Stimulated activated naive CD4-positive, alpha-beta T cell treated with Interleukin-2 at 50 U/mL for 16 hours (primary cell): ENCODE measurements at places on chromosomes 1 and 21.

- no peak for DNase-seq
Observed at GRCh38 chr21:41830764-41831452, 48.2 kb downstream of the PRDM15 start.

- DNase-seq: no peak
Observed at GRCh38 chr1:221855156-221855555, 113.3 kb upstream of the DUSP10 start.

- DNase-seq: no peak
Observed at GRCh38 chr1:223707256-223708000, 4.9 kb upstream of the CAPN2 start.

GRCh38 chr1:156276532-156276931 lies 6.1 kb downstream of the SMG5 start:
- no peak for DNase-seq

DNA sequence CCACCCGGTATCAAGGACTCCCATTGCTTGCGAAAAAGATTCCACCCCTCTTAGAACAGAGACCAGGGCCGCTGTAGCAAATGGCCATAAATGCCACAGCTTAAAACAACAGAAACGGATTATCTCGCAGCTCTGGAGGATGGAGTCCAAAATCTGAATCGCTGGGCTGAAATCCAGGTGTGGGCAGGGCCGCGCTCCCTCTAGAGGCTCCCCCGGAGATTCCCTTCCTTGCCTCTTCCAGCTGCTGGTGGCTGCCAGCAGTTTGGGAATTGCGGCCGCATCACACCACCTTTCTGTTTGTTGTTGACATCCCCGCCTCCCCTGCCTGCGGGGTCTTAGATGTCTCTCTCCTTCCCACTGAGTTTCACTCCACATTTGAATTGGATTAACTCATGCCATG lies 15.6 kb downstream of the PDE9A start:
- no peak for DNase-seq

DNA sequence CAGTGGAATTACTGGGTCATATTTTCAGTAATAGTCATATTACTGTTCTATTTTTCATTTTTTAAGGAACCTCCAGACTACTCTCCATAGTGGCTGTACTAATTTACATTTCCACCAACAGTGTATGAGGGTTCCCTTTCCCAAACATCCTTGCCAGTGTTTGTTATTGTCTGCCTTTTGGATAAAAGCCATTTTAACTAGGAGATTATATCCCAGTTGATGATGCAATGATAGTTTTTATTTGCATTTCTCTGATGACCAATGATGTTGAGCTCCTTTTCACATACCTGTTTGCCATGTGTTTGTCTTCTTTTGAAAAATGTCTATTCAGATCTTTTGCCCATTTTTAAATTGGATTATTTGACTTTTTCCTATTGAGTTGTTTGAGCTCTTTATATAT lies 410.8 kb downstream of the TTLL7 start:
- no peak for DNase-seq

- peak; percentile 22 for DNase-seq
Observed at GRCh38 chr1:222095606-222096475, 354.0 kb upstream of the DUSP10 start.

DNA sequence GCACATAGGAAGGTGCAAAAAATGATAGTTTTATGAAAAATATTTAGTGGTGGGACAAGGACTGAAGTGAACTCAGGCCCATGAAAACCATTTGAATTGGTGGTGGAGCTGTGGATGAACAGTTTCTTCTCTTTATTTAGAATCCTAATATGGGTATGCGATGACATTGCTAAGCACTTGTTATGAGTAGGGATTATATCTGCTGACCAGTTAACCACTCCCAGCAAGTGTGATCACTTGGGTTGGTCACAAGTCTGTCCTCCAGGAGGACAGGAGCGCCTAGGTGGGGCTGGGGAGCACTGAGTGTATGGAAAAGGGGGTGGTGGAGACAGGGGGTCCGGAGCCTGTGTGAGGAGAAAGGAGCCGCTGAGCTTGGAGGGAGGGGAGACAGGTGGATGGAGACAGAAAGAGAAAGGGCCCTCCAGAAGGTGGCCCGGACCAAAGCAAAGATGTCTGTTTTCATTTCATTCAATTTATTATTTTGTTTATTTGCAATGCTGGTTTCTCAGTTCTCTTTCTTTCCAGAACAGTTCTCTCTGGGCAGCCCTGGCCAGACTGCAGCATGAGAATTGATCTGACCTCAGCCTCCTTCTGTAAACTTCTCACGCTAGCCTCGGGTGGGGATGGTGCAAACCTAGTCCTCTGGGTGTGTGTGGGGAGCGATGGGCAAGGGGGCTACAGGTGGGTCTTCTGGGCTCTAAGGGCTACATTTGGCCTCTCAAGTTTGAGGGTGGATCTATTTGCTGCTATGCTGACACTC lies 9.9 kb upstream of the ZSCAN20 start:
- DNase-seq: no peak

GRCh38 chr1:70112838-70113237 lies 92.5 kb downstream of the LRRC40 start:
- no peak for DNase-seq

DNA sequence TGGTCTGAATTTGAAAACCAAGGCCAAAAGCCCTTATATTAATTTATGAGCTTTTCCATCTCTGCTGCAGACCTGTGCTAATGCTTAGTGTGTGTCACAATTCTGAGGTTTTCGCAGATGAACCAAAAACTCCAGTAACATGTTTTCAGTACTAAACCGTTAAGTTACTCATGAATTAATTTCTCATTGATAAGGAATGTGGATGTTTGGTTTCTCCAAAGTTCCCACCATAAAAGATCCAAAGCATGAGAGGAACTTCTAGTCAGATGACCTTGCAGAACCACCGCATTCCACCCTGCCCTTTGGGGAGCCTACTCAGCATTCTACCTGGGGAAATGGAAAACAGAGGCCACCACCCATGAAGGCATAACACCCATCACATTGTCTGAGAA lies 7.5 kb upstream of the LEPR start:
- DNase-seq: no peak

GRCh38 chr1:234931404-234931973 lies 197.1 kb downstream of the TOMM20 start:
- no peak for DNase-seq

DNA sequence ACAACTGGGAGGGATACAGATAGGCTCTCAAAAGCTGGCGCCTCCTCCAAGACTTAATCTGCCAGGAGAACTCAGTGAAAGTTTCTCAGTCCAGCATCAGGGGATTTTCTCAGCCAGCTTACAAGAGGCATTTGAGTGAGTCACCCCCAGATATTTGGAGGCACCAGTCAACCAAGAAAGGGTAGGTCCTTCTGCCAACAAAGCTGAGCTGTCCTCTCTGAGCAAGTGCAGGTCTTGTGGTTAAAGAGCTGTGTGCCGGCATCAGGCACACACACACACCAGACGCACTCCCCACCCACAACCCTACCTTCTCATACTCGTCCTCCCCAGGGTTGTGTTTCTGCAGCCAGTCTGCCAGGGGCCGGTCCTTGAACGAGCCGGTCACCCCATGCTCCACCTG lies 27.0 kb upstream of the PPP1R15B start:
- DNase-seq: peak; percentile 8

GRCh38 chr1:197908716-197909220 lies 6.3 kb downstream of the C1orf53 start:
- no peak for DNase-seq

DNA sequence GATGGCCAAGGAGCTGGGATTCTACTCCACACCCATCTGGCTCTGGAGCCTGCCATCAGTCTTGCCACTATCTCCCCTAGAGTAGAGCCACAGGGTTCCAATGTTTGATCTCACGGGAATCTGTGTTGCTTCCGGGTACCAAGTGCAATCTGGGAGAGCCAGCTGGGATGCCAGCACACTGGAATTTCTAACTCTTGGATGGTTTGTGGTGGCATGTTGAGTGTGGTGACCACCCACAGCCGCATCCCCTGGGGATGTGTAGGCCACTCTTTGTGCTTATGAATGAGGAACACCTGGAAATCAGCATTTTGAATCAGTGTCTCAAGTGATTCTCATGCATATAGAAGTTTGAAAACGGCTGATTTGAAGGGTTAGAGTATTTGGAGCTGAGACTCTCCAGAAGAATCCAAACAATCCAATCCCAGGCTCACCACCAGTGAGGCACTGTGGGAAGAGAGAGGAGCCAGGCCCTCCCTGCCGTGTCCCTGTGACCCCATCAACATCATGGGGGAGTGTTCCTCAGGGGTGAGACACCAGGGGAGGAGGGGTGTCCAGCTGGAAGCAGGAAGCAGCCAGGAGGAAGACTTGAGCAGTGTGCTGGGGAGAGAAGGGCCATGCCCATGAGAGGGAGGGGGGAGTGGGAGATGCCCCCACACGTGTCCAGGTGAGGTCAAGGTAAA lies 13.4 kb downstream of the FBLIM1 start:
- no peak for DNase-seq

GRCh38 chr1:3111348-3112021 lies 42.5 kb downstream of the PRDM16 start:
- DNase-seq: no peak

GRCh38 chr21:43895196-43895595 lies 30.2 kb downstream of the AGPAT3 start:
- DNase-seq: no peak

DNA sequence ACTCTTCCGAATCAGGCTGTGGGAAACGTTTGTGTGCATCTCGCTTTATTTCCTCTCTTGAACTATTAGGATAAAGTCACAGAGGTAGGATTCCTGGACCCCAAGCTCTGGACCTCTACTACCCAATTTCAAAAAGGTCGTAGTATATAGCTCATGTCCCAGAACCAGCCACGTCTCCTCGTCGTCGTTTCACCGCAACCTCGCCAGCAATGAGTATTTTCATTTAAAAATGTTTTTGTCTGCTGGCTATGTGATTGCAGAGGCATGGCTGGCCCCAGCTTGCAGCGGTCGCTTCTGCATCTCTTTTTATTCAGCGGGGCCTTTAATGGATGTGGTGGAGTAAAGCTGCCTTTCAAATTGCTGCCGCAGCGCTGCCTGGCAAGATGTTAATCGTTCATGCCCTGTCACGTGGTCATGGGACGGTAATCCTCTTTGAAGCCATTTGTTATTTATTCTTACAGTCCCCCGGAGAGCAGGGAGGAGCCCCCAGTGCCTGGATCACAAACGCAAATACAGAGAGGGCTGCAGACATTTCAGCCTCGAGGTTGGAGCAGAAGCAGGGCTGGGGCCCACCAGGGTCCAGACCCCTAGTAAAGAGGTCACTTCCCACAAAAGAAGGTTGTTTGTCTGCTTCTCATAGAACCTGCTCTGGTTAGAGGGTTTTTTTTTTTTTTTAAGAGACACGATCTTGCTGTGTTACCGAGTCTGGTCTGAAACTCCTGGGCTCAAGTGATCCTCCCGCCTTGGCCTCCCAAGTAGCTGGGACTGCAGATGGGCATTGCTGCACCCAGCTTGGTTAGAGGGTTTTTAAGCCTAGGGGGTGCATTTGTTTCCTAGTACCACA lies 11.6 kb upstream of the NPHP4 start:
- no peak for DNase-seq

DNA sequence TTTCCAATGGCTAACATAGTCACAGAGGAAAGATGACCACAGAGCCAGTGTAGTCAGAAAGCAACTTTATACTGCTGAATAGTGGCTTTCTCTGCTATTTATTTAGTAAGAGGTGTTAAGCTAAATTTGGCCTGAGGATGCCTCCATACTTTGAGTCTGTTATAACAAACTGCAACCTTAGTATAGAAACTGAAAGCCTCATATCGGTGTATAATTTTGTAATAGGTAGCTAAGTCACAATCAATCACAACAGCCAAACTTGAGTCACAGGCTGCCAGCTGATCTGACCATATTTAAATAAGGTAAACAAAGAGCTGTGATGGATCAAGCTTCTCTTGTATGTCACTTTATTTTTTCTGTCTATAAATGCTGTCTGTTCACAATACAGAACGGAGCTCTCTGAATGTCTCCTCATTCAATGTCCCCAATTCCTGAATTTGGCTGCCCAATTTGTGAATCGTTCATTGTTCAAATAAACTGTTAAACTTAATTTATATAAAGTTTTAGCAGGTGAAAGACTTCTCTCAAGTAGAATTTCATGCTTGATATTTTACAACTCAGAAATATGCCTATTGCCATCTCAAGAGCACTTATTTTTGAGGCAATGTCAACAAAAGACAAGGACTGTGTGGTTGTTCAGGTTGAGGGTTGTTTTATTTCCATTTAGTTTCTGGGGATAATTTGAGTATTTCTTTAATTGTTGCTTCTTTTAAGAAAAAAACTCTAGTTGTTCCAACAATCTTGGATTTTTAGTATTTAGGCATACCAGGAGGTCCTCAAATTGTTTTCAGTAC lies 339.7 kb upstream of the B3GALT2 start:
- no peak for DNase-seq

- DNase-seq: peak; percentile 47
Observed at GRCh38 chr1:226737819-226738420, 1.2 kb downstream of the ITPKB start.

- DNase-seq: no peak
Observed at GRCh38 chr1:8137481-8138244, 111.6 kb upstream of the ERRFI1 start.

GRCh38 chr1:223266632-223267172 lies 97.3 kb downstream of the SUSD4 start:
- no peak for DNase-seq

- DNase-seq: no peak
Observed at GRCh38 chr1:15146971-15147376, 6.6 kb upstream of the TMEM51 start.

- no peak for DNase-seq
Observed at GRCh38 chr1:231310391-231310934, 27.2 kb downstream of the EXOC8 start.

GRCh38 chr1:41790351-41790750 lies 128.4 kb downstream of the HIVEP3 start:
- no peak for DNase-seq
